ENCODE measurements at places on chromosomes 2 and 18. TPM values are rescaled to one million over a fixed set of nuclear protein-coding genes. Genes with fewer than 3 reads are reported as not detected.

- DNase-seq = peak; percentile 48
Observed at GRCh38 chr2:25161055-25161781, 7.2 kb downstream of the POMC start.

DNA sequence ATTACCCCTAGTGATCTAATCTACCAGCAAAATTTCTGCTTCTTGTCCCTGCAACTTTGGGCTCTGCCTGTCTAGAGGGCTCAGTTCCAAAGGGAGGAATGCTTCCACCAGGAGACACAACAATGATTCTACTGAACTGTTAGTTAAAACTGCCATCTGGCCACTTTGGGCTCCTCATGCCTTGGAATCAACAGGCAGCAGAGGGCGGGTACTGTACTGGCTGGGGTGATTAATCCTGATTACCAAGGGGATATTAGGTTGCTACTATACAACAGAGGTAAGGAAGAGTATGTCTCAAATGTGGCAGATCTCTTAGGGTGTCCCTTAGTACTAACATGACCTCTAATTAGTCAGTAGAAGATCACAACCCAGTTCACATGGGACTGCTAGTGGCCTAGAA is 21.4 kb downstream of the HADHA start:
- no peak for DNase-seq

GRCh38 chr2:177466337-177467195 is 74.0 kb downstream of the AGPS start:
- DNase-seq = no peak

- no peak for DNase-seq
Observed at GRCh38 chr2:141311430-141311829, 819.4 kb downstream of the LRP1B start.

- no peak for DNase-seq
Observed at GRCh38 chr2:11716689-11717321, 29.6 kb upstream of the LPIN1 start.

DNA sequence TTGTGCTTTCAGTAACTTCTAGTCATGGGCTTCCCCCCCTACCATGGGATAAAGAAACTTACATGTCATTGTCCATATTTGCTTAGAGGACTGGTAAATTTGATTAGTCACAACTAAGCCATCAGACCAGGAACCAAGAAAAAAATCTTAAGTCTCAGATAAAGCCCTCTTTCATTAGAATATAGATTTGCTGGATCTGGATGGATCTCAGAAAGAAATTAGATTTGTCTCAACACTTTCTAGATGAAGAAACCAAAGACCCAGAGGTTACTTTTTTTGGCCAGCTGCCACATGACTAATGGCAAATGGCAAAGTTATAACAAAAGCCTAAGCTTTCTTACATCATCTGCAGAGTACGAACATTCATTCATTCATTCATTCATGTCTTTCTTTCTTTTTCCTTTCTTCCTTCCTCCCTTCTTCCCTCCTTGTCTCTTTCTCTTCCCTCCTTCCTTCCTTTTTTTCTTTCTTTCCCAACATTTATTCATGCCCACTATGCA is 60.2 kb downstream of the CDCA7 start:
- no peak for DNase-seq

DNA sequence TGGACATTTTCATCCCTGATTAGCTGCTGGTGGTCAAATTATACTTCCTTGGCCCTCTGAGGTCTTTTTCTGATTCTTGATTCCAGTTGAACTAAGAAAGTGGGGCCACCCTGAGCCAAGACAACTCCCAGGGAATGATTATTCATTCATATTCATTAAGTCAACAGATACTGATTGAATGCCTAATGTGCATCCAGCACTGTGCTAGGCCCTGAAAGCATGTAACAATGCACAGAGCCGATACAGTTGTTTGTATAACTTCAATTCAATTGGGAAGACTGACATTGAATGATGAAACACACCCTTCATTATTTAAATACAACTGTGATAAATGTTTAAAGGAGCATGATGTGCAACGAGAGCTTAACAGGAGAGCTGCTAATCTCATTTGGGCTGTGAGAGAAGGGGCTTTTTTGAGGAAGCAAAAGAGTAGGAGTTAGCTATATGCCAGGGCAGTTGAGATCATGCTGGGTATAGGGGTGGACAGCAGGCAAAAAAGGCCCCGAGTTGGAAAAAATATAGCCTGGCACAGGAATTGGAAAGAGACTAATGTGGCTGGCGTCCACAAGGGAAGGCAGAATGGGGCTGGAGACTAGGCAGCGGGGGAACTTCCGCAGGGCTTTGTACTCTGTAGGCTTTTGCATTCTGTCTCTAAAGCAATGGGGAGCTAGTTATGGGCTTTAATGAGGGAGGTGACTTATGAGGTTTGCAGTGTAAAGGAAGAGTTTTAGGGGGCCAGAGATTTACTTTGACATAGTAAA is 57.2 kb upstream of the ACVR1 start:
- DNase-seq = no peak

- DNase-seq = peak; percentile 31
Observed at GRCh38 chr2:23404426-23404825, 19.4 kb downstream of the KLHL29 start.

DNA sequence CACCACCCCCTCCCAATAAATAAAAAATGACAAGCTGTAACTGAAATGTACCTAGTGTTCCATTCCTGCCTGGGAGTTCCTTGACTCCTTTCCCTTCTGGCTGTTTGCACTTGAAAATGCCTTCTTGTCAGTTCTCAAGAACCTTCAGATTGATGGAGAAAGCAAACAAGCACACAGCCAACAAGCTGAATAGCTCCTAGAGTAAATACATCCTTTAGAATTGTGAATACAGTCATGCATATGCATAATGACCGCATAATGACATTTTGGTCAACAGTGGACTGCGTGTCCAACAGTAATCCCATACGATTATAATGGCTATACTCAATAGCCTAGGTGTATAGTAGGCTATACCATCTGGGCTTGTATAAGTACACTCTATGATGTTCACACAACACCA is 97.0 kb downstream of the LYPD6 start:
- DNase-seq = no peak

GRCh38 chr18:26455639-26456038 is 92.7 kb downstream of the KCTD1 start:
- DNase-seq = no peak

GRCh38 chr2:205807758-205808157 is 125.5 kb downstream of the NRP2 start:
- DNase-seq = no peak

DNA sequence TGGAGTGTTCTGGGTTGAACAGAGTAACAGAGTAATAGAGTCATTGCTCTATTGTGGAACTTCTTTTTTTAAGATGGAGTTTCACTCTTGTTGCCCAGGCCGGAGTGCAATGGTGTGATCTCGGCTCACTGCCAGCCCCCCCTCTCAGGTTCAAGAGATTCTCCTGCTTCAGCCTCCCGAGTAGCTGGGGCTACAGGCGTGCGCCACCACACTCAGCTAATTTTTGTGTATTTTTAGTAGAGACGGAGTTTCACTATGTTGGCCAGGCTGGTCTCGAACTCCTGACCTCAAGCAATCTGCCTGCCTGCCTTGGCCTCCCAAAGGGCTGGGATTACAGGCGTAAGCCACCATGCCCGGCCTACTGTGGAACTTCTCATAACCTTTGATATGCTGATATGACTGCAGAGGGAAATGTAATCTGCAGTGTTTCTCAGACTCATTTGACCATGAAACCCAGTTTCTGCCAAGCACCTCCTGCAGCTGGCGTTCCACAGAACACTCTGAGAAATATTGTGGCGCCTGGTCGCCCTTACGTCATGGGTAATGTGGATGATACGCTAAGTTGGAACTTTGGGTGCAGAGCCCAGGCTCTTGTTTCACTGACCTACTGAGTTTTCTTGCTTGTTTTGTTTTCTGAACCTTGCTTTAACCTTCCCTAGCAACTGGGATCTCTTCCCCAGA is 213.8 kb downstream of the BCL2 start:
- no peak for DNase-seq

GRCh38 chr2:49490710-49491109 is 336.4 kb upstream of the FSHR start:
- DNase-seq = no peak

DNA sequence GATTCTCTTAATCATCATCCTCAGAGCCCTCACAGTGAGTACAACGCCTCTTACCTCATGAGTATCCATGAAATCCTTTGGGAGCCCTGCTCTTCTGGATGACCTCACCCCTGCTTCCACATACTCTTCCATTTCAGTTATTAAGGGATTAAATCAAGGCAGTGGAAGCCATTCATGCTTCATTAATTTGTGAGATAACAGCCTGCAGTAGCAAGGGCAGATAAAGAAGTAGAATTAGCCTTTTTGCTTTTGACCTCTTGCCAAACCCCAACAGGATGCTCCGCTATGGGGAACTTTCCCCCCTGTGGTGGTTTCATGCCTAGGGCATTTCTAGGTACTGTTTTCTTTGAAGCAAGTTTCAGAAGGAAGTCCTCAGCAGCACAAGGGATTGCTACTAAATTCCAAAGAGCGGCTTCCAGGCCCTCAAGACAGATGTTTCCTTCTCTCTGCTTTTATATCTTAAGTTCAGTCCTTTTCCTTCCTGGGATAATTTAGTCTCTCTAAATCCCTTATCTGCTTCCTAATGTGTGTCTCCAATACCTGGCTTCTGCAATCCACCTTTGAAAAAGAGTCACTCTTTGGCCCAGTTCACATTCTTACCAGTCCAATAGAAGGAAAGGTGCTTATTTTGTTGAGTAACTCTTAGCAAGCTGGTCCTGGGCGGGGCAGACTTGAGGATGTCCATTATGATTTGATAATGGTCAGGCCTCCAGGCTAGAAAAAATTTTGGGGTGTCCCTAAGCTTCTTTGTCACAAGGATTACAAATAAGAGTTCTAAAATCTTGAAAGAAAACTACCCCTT is 76.9 kb downstream of the MYO1B start:
- DNase-seq = peak; percentile 42

DNA sequence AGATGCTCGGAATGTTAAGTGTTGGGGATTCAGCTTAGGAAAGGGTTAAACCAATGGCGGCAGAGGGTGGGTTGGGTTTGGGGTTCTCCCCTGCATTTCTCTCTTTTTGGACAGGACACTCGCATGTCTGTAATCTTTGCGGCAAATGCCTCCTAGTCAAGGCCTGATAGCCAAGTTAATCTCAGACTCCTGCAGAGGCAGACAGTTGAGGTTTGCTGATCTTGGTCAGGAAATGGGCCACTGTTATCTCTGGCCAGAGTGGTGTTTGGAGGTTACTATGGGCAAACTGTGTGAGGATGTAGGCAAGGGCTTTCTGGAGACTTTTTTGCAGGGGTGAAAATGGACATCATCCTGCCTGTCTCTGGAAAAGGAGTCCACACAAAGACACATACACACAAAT is 188.8 kb downstream of the SETBP1 start:
- DNase-seq = no peak

- DNase-seq = no peak
Observed at GRCh38 chr18:51857989-51858388, 482.0 kb upstream of the DCC start.

DNA sequence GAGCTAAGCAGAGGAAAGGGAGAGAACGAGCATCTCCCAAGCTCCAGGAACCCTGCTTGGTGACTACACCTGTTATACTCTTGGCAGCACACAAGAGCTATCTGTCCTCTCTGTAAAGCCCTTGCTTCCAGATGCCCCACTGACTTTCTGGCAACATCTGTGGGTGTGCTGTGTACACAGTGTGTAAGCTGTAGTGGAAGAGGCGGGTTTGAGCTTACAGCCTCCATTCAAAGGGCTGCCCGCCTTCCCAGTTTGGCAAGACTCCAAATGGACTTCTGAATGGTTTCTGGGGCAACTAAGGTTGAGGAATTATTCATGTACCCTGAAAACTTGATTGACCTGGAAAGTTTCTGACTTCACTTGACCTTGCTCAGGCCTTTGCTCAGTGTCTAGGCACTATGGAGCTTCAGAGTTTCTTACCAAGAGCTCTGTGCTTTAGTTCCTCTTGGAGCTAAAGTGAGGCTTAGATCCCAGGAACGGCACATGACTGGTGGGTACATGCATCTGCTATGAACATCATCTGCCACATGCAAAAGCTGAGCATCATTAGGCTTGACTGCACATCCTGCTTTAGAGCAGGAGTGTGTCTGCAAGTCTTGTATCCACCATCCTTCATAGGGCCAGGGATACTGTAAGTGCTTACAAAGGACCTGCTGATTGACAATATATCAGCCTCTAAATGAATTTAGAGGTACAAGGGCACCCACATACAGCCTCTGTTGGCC is 290.9 kb upstream of the SIX2 start:
- DNase-seq = no peak

DNA sequence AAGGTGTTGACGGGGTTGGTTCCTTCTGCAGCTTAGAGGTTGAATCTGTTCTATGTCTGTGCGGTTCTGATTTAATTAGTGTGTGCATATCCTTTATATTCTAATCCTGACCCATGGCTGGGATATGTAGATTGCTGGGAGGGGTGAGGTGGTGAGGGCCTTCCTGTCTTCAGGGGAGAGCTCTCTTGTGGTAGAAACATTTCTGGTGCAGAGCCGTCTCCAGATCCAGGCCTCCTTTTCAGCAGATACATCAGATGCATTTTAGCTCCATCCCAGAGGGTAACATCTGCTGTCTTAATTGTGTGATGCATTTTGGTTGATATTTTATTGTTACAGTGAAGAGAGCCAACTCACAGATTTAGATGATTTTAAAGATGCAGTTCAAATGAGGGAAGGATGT is 227.8 kb downstream of the AGAP1 start:
- DNase-seq = no peak

DNA sequence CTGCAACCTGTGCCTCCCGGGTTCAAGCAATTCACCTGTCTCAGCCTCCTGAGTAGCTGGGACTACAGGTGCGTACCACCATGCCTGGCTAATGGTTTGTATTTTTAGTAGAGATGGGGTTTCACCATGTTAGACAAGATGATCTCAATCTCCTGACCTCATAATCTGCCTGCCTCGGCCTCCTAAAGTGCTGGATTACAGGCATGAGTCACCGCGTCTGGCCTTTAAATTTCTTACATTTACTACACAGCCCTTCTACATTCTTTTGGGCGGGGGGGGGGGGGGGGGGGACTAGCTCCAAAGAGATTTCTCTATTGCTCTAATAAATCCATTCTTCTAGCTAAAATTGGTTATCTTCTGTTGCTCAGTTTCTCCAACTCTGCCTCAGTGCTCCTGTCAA is 964.9 kb upstream of the ACVR2A start:
- no peak for DNase-seq

GRCh38 chr2:239300242-239300641 is 100.6 kb downstream of the HDAC4 start:
- DNase-seq = no peak

DNA sequence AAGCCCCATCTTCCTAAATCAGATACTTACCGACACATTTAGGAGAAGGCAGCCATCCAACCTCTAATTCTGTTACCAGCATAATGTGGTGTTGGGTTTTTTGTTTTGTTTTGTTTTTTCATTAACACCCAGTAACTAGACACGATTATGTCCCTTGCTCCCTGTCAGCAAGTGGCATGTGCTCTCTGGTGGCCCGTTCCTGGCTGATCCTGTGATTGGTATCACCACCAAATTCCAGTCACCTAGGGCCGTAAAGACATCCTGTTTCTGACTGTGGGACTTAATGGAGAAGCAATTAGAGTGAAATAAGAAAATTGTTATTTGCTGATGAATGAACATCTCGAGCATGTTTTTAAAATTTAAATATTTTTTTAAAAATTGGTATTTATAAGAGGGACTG is 5.9 kb upstream of the DLX1 start:
- no peak for DNase-seq

UBR3 gene
- total RNA-seq = 27.7 TPM

STEAP3 gene
- total RNA-seq = 0.27 TPM

C1QL2 gene
- not detected for total RNA-seq

EML4 gene
- total RNA-seq = 90.2 TPM

SCN9A gene
- total RNA-seq = 0.64 TPM

GKN1 gene
- not detected for total RNA-seq

SULT1C4 gene
- 0.78 TPM for total RNA-seq

LRRC30 gene
- not detected for total RNA-seq

MCEE gene
- total RNA-seq = 27.9 TPM

ASAP2 gene
- not detected for total RNA-seq

TMEM163 gene
- total RNA-seq = not detected

ABCB11 gene
- total RNA-seq = not detected
